ENCODE measurements at places on chromosomes 5 and 9.
A peak's percentile ranks its signal among the peaks of the same experiment; 100 is the strongest.

- DNase-seq: no peak
Observed at GRCh38 chr9:94921092-94921471, 194.6 kb downstream of the AOPEP start.

DNA sequence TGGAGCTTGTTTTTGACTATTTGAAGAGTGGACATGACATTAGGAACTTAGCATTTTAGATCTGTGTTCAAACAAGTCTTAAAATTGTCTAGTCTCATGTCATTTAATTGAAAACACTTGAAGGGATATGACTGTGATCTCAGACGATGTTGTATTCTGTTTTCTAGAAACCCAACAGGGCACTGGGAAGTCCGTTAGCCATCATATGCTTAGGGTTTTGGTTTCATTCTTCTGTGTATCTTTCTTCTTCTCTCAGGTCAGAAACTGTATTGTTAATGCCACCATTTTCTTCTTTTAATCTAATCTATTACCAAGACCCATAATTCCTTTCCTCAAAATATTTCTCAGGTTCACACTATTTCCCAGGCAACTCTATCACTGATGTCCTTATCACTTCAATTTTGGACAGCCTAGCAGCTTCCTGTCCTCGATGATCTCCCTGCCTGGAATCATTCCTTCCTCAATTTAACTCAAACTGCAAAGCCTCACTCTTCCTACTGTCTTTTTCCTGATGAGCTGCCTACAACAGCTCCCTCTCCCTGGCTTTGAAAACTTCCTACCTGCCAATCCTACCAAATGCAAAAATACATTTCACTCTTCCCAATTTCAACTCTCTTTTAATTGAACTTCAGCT lies 77.7 kb downstream of the MEF2C start:
- DNase-seq: no peak

- DNase-seq: no peak
Observed at GRCh38 chr5:122142480-122143164, 13.3 kb downstream of the ZNF474 start.

DNA sequence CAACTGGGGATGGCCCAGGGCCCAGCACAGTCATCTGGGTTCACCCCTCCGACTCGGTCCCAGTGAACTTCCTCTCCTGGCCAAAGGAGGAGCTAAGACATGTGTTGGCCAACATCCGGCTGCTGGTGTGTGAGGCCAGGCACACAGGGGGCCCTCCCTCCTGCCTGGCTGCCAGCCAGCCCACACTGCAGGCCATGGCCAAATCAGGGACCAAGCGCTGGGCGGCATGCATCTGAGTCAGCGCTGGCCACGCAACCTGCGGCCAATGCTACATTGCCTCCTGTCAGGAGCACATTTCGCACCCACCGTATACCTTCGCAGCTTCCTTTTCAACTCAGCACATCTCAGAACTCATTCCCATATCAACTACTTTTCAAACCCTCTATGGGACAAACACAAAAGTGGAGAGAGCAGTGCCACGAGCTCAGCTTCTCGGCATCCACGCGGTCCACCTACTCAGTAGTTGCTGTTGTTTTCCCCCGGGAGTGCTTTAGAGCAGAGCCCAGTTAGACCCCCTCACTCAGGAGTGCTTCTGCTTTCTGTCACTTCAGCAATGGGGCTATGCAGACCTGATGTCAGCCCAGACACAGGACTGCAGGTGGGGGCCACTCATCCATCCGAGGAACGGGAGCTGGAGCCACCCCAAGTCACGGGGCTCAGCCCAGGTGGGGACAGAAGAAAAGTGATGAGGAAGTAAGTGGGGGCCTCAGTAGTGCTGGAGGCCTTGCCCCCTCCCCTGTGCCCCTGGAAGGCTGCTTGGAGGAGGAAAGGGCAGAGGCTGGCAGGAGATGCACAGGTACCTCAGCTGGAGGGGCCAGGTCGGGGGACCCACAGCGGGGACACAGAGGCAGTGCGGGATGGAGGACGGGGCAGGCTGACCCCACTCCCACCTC lies 13.9 kb downstream of the NINJ1 start:
- DNase-seq: no peak

GRCh38 chr5:143143973-143144372 lies 259.5 kb downstream of the NR3C1 start:
- no peak for DNase-seq

GRCh38 chr9:34993502-34994259 lies 4.1 kb downstream of the DNAJB5 start:
- DNase-seq: no peak

GRCh38 chr5:8845296-8845695 lies 700.6 kb downstream of the SEMA5A start:
- DNase-seq: no peak

GRCh38 chr5:138903130-138903775 lies 28.1 kb upstream of the LRRTM2 start:
- DNase-seq: no peak

- no peak for DNase-seq
Observed at GRCh38 chr5:150073086-150073625, 13.2 kb downstream of the CSF1R start.

DNA sequence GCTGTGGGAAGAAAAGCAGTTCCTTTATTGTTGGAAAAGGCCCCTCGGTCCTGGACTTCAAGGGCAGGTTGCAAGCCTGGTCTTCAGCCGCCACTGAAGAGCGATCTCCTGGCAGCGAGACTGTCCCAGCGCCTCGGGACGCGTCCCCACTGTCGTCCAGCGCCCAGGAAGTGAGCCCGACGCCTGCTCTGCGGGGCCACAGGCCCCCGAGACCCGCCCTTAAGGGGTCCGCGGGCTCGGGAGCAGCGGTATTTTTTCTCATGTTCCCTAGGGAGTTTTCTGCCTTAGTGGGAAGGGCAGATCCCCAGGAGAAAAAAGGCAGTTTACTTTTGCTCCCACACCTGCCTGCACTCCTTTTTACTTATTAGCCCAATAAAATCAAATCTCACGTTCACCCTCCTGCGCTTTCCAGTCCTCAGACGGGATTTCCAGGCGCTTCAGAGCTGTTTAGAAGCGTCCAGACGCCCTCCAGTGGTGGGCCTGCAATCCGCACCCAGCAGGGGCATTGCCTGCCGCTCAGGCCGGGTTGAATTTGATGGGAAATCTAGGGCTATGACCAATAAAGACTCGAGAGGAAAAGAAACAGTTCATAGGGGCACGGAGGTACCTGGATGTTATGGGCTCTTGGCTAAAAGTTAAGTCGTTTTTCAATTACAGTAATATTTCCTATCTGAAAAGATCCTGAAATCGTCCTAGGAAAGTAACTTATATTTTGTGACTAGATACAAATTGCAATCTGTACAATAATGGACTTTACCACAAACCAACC lies 2.8 kb upstream of the EFNA5 start:
- peak; percentile 48 for DNase-seq

DNA sequence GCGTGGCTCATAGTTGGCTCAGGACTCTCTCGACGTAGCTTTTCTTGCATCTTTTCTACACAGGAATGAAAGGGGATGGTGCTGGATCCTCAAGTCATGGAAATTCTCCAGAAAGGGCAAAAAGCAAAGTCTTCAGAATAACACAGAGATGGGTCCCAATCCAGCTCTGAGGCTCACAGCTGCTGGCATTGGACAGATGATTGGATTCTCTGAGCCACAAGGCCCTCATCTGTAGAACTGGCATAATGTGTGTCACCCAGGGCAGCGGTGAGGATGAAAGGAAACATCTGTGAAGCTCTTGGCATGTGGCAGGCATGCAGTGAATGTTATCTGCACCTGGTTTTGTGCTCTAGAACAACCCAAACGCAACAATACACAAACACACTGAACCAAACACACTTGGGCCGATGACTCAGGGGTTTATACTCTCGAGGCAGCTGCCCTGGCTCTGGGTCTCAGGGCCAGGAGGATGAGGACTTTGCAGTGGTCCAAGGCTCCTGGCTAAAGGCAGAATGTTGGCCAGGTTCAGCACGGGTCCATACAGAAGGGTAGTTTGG lies 64.0 kb upstream of the UBTD2 start:
- DNase-seq: no peak

DNA sequence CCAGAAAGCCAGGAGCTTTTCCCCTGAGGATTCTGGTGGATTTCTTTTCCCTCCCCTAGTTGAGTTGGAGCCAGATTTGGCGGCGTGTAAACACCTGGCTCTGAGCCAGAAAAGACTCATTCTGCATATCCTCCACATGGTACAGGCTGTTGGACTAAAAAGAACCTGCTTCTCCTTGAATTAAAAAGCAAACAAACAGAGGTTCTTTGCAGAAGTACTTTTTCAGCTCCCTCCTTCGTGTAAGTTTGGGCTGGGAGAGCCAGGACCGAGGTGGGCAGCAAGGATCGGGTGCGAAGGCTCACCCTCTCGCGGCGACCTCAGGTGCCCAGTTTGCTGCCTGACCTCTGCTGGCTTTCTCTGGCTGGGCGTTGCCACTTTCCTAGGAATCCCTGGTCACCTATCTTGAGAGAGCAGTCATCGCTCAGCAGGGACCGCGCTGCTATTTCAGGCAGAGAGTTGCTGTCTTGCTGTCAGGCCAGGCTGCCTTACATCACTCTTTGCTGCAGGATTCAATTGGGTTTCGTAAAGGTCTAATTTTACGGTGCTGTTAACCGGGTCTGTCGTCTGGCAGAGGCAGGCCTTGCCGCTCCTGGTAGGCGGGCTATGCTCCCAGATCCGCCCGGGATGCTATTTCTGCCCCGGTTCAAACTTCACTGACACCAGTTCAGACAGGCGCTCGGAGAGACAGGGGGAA lies 3.2 kb downstream of the PAPPA start:
- no peak for DNase-seq

DNA sequence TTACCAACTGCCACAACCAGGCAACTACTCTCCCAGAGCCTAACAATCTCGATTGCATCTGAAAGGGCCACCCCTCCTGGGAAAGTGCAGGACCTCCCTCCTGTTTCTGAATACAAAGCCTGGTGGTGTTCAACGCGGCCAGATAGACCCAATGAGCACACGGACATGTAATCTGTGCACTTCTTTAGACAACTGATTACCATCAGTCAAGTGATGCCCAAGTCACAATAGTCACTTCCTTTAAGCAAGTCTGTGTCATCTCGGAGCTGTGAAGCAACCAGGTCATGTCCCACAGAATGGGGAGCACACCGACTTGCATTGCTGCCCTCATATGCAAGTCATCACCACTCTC lies 739 bp downstream of the C9orf72 start:
- DNase-seq: peak; percentile 35

DNA sequence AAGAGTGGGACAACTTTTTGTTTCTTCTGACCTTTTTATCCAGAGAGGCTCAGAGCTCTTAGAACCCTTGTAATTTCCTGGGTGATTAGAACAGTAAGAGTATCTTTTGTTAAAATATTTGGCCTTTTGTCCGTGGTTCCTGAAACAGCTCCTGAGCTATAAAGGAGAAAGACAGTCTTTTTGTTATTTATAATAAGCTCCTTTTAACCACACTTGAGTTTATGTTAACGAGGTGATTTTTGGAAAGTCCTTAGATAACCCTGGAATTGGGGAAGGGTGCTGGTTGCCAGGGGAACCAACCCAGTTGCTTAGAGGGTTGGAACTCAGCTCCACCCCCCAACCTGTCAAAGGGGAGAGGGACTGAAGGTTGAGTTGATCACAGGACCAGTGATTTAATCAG lies 4.8 kb downstream of the ZNF483 start:
- no peak for DNase-seq

- DNase-seq: no peak
Observed at GRCh38 chr9:94895668-94896067, 169.2 kb downstream of the AOPEP start.

- no peak for DNase-seq
Observed at GRCh38 chr9:18730241-18730640, 256.3 kb downstream of the ADAMTSL1 start.

GRCh38 chr5:136022965-136023364 lies 5.8 kb upstream of the TGFBI start:
- DNase-seq: no peak

- DNase-seq: no peak
Observed at GRCh38 chr9:77956555-77956954, 75.1 kb downstream of the GNAQ start.

DNA sequence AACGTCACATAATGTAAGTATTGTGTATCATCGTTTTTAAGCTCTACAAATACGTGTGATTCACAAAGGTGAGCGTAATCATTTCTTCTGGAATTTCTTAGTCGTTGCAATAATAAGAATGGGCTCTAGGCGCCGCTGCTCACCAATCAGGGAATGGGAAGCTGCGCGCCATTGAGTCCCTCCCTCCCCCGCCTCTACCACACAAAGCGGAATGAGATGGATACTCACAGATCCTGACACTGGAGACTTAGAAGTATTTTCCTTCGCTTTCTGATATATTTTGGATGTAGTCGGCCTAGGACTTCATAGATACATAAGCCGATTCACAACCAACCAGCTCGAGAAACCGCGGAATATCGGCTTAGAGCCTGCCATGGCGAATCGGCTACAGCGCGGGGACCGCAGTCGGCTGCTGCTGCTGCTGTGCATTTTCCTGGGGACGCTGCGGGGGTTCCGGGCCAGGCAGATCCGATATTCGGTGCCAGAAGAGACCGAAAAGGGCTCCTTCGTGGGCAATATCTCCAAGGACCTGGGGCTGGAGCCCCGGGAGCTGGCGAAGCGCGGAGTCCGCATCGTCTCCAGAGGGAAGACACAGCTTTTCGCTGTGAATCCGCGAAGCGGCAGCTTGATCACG lies at the start of gene PCDHGA11:
Gene PCDHGA11 (plus strand): TSS at position 197 of the 634 bp plus-strand sequence. CDS start 177 bp downstream, at position 374.
- peak; percentile 22 for DNase-seq

DNA sequence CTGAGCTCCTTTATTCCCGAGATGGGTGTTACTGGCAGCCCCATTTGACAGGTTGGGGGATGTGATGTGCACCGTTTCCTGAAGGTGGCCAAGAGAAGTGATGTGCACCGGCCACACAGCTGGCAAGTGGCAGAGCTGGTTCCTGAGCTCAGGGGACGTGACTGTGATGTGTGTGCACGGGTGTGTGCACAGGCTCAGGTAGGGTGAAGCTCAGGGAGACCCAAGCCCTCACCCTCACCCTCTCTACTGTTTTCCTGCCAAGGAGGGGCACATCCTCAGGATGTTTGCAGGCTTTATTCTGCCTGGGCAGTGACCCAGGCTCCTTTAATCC lies 56.6 kb downstream of the WWC1 start:
- no peak for DNase-seq

Measured in activated T-cell treated with anti-CD3 and anti-CD28 coated beads for 1 hour (primary cell).